ENCODE measurements at places on chromosomes 2 and 18. TPM values are rescaled to one million over a fixed set of nuclear protein-coding genes. Genes with fewer than 3 reads are reported as not detected.

Gene MAB21L4
- not detected for total RNA-seq

Gene CYRIA
- total RNA-seq: 0.26 TPM

Gene PRKAG3
- total RNA-seq: not detected

Gene SLC9A2
- 3.2 TPM for total RNA-seq

Gene PMAIP1
- total RNA-seq: 14.9 TPM

Gene NR4A2
- total RNA-seq: 4.5 TPM

Gene PRR30
- total RNA-seq: not detected

Gene DPP10
- not detected for total RNA-seq

Gene GAREM2
- total RNA-seq: 9.7 TPM

Gene VAMP8
- total RNA-seq: 14.5 TPM

Gene GKN1
- total RNA-seq: 0.73 TPM

Gene CPLX4
- total RNA-seq: not detected

Gene AKAIN1
- total RNA-seq: not detected

Gene ELAC1
- total RNA-seq: 4.0 TPM

Gene EFR3B
- total RNA-seq: 16.8 TPM

Gene CLEC4F
- not detected for total RNA-seq

Gene LOXL3
- 0.45 TPM for total RNA-seq

Gene CD302
- 2.3 TPM for total RNA-seq

Gene CFLAR
- total RNA-seq: 66.5 TPM

Gene TET3
- 6.0 TPM for total RNA-seq

Gene ANKRD36
- total RNA-seq: 5.3 TPM

Gene GPR155
- total RNA-seq: 0.29 TPM

Gene ITSN2
- 20.2 TPM for total RNA-seq

Gene AQP12A
- total RNA-seq: not detected

Gene LOXHD1
- not detected for total RNA-seq

Gene E2F6
- 29.0 TPM for total RNA-seq

Gene CHRNG
- total RNA-seq: not detected

Gene CCL20
- total RNA-seq: 4.4 TPM

Gene TMEFF2
- total RNA-seq: 0.15 TPM

Gene VWA3B
- total RNA-seq: 0.43 TPM

Gene DCAF17
- 9.6 TPM for total RNA-seq

Gene OR6B2
- total RNA-seq: not detected

Gene GKN2
- 3.5 TPM for total RNA-seq

Gene ASXL3
- not detected for total RNA-seq

Gene HOXD4
- total RNA-seq: 0.47 TPM

Gene MAL
- total RNA-seq: not detected

Gene HOXD10
- 7.0 TPM for total RNA-seq

Gene UGT1A8
- total RNA-seq: not detected

Gene FASTKD2
- 33.4 TPM for total RNA-seq

All from A549 treated with CpdA at 1 μM for 4 hours (cell line).